ENCODE measurements at places on chromosomes 5 and 9. TPM values are rescaled to one million over a fixed set of nuclear protein-coding genes. Genes with fewer than 3 reads are reported as not detected.

CETN3 gene
- 7.1 TPM for total RNA-seq

DNA sequence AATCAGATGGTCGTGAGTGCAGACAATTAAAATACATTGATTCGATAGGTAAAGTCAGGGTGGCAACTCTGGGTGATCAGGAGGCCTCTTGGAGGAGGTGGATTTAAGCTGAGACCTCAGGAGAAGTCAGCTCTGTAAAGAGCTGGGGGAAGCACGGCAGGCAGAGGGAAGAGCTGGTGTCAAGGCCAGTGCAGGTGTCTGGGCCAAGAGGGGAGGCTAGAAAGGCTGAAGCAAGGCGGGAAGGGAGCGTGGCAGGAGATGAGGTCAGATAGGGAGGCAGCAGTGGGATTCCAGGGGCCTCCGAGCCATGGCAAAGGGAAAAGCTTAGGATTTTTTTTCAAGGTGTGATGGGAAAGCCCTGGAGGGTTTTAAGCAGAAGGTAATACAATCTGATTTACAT is 178.7 kb downstream of the FSTL4 start:
- DNase-seq = no peak

PRRX2 gene
- total RNA-seq = under 0.01 TPM

DNA sequence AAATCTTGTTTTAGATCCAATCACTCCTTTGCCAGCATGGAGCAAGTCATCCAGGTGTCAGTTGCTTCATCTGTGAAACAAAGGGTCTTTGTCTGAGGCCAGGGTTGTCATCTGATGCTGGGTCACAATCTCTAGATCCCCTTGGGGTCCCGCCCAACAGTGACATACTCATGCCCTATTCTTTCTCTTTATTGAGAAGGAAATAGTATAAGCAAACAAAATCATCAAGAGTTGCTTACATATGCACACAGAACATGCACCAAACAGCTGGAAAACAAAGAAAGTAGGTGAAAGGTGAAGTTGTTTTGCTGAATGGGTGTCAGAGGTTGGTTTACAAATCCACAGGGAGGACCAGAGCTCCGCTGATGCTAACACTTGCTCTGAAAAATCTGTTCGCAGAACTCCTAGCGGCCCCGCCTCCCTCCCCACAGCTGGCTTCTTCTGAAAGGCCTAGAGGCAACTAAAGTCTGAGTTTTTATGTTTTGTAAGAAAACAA is 106.1 kb upstream of the SLC44A1 start:
- DNase-seq = peak; percentile 87

SPINK13 gene
- total RNA-seq = not detected

DNA sequence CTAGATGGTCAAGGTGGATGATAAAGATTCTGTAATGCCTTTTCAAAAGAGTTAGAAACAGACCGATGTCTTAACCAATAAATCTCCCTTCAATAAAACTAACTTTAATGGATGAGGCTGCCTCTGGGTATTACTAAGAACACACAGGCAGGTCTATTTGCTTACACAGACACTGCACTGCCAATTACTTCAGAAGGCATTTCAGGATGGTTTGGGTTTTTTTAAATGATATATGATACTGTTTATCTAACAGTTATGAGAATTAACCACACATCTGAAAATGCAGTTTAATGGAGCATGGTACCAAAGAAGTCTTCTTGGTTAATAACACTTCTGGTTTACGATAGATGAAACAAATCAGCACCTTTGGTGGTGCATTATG is 367.9 kb upstream of the GRAMD2B start:
- no peak for DNase-seq

ERBIN gene
- total RNA-seq = 132 TPM

GRCh38 chr9:72326641-72327040 is 38.4 kb downstream of the ZFAND5 start:
- DNase-seq = peak; percentile 54

DNA sequence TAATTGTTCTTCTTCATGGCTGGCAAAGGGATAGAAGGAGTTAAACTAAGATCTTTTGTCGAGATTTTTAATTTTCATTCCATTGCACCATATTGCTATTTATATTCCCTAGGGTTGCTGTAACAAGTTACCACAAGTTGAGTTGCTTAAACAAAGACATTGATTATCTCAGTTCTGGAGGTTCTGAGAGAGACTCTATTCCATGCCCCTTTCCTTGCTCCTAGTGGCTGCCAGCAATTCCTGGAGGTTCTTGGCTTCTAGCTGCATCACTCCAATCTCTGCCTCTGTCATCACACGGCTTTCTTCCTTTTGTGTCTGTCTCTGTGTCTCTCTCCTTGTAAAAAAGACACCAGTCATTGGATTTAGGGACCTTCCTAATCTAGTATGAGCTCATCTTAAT is 136.6 kb upstream of the DAB2 start:
- DNase-seq = no peak

GRCh38 chr9:97900738-97901565 is 21.3 kb downstream of the TRMO start:
- peak; percentile 46 for DNase-seq

- no peak for DNase-seq
These were observed 65.3 kb downstream of the PRLR start for GRCh38 chr5:35164860-35165542.

- no peak for DNase-seq
These were observed 5.3 kb upstream of the ARHGEF37 start for GRCh38 chr5:149576021-149576420.

SLC2A6 gene
- 35.4 TPM for total RNA-seq

DNA sequence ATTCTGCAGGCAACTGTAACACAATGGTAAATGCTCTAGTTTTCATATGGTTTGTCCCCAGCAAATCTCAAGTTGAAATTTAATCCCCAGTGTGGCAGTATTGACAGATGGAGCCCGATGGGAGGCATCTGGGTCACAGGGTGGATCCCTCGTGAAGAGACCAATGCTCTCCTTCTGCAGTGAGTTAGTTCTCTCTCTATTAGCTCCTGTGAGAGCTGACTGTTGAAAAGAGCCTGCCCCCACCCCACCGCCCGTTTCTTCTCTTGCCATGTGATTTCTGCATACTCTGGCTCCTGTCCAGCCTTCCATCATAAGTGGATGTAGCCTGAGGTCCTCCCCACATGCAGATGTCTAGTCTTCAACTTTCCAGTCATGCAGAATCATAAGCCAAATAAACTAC is 27.0 kb downstream of the IARS1 start:
- DNase-seq = no peak

- peak; percentile 98 for DNase-seq
These were observed 173.9 kb downstream of the WDR70 start for GRCh38 chr5:37552770-37553719.

ACTBL2 gene
- 0.97 TPM for total RNA-seq

HMGCS1 gene
- total RNA-seq = 234 TPM

DNA sequence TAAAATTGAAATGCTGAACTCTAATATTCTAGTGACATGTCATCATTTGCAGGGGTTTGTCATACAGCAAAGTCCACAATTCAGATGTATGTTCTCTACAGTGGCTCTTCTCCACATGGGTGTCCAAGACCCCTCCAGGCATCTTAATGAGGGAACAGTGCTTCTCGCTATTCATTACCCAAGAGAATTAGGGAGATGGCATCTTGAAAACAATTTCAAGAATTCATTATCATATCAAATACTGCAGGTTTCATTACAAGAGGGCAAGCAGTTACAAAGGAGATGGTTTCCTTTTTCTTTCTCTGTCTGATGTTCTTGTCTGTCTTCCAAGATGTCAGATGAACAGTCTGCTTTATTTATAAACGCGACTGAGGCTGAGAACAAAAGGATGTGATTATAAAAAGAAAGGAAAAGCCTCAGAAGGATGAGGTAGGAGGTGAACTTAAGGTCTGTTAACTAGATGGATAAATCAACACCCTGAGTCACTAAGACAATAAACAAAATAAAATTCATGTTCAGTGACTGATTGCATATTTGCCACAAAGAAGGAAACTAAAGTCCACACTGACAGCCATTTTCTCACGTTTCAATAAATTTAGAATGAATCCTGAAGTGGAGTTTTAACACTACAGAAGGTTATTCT is 326.7 kb upstream of the EFNA5 start:
- no peak for DNase-seq

DNA sequence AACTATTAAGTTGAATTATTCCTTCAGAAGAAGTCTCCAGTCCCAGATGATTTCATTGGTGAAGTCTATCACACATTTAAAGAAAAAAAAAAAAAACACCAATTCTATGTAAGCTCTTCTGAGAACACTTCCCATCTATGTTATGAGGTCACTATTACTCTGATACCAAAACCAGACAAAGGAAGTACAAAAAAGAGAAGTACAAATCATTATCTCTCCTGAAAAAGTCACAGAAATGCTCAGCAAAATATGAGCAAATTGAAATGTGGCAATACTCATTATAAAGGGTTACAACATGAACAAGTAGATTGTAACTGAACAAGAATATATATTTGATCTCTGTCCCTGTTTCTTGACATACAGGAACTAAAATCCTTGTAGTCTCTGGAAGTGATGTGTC is 280.4 kb downstream of the TLE1 start:
- no peak for DNase-seq

- no peak for DNase-seq
These were observed 413.6 kb downstream of the ELAVL2 start for GRCh38 chr9:23412458-23412857.

- DNase-seq = no peak
These were observed 295.6 kb downstream of the NR2F1-AS1 start for GRCh38 chr5:93285461-93285860.

PLPP1 gene
- 97.6 TPM for total RNA-seq

GRCh38 chr5:124866355-124867136 is 120.1 kb upstream of the ZNF608 start:
- no peak for DNase-seq

DNA sequence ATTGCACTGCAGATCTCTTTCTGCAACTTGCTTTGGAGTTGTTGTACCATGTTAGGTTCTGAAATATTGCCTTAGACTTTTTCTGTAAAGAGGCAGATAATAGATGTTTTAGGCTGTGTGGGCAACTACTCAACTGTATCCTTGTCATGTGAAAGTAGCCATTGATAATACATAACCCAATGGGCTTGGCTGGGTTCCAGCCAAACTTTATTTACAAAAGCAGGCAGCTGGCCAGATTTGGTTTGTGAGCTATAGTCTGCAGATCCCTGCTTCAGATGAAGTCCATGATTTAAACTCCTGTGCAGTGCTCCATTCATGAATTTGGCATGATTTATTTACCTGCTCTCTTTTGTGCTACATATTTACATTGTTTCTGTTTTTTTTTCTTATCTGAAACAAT is 300.4 kb downstream of the IRX2 start:
- no peak for DNase-seq

GRCh38 chr5:112552791-112553190 is 133.7 kb upstream of the EPB41L4A start:
- DNase-seq = no peak

DNA sequence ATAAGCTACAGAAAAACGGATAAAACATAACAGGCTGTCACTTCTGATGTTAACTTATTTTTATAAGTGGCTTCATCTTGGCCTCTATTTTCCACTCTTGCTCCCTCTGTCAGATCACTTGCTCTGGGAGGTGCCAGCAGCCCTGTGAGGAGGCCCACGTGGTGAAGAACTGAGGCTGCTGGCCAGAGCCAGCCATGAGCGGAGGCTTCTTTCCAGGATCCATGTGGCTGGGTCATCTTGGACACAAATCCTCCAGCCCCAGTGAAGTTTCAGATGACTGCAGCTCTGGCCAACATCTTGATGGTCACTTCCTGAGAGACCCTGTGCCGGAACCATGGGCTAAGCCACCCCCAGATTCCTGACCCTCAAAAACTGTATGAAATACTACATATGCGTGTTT is 7.5 kb upstream of the CMBL start:
- DNase-seq = no peak

SAXO1 gene
- not detected for total RNA-seq

SPINK6 gene
- not detected for total RNA-seq

GRIN1 gene
- total RNA-seq = not detected

WHRN gene
- total RNA-seq = 1.3 TPM

- peak; percentile 78 for DNase-seq
These were observed 321.0 kb downstream of the ACTL7B start for GRCh38 chr9:108534741-108535140.

DNA sequence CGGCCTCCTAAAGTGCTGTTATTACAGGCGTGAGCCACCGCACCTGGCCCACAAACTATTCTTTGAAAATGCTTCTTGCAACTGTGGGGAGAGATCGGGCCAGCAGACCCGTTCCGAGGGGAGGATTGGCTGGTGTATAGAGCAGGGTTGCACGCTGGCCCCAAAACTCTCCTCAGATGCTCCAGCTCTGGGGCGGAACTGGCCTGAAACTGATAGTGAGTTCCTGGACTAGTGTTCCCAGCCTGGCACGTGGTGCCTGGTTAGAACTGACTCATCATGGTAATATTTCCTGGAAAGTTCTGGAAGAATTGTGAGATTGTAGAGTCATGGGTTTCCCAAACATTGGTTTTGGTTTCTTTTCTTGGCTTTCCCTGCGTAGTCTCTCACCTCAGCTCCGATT is 120.5 kb downstream of the FBXL7 start:
- peak; percentile 49 for DNase-seq

MAT2B gene
- 73.0 TPM for total RNA-seq

DNA sequence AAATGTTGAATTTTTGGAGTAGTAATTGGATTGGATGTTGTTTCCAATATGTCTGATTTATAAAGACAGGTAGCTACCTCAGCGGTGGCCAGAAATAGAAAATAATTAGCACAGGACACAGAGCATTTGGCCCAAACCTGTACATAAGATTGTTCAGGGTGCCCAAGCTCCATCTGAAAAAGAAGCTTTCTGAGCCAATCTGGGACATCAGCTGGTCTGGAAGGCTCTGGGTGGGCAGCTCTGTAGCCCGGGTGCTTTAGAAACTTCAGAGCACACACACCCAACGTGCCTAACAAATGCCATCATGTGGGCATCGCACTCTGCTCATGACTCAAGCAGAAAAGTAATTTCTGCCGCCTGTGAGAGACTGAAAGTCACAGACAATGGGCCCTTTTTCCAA is 460.7 kb downstream of the ICE1 start:
- DNase-seq = no peak

MARVELD2 gene
- total RNA-seq = 2.3 TPM

All from fibroblast of villous mesenchyme (primary cell).